AG20443 (cell line): ENCODE measurements at places on chromosomes 12 and 14.

DNA sequence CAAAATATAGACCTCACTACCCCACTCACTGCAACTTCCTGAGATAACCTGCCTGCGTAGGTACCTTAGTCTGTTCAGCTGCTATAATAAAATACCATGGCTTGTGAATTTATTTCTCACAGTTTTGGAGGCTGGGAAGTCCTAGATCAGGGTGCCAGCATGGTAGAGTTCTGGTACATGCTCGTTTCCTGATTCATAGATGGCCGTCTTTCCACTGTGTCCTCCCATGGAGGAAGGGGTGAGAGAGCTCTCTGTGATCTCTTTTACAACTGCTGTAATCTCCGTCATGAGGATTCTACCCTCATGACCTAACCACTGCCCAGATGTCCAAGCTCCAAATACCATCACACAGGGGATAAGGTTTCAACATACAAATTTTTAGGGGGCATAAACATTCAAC lies 49.7 kb downstream of the KCNA1 start:
- DNase-seq = no peak

GRCh38 chr12:51926064-51926632 lies 18.8 kb downstream of the ACVRL1 start:
- no peak for DNase-seq

- DNase-seq = peak; percentile 17
Measured at GRCh38 chr12:34625116-34625515, 602.8 kb downstream of the ALG10 start.

DNA sequence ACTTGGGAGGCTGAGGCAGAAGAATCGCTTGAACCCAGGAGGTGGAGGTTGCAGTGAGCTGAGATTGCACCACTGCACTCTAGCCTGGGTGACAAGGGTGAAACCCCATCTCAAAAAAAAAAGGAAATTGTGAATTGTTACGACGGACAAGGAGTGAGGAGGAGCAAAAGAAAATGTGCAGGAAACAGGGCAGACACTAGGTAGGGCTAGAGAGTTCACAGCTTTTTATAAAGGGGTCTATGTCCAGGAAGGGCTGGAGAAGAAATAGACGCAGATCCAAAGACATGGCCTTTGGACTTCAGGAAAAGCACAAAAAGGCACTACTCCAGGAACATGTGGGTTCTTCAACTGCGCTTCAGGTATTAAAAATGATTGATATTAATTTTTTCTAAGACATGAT lies 34.4 kb downstream of the ATG14 start:
- no peak for DNase-seq

- no peak for DNase-seq
Measured at GRCh38 chr14:100470523-100470897, 116.7 kb downstream of the BEGAIN start.

DNA sequence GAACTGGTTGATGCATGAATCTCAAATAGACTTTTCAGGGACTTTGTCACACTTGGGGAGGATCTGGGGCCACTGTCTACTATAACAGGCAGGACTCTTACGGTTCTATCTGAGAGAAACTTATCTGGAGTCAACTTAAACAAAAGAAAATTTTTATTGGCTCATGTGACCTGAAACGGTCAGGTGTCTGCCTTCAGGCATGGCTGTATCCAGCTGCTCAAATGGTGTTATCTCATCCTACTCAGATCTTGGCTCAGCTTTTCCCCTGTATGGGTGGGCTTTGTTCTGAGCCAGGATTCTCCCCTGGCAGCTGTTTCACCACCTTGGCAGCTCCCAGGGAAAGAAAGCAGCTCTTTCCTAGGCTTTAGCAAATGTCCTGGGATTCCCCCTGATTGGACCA lies 183.2 kb upstream of the MYL2 start:
- no peak for DNase-seq

GRCh38 chr14:93676416-93676958 lies 111.8 kb downstream of the PRIMA1 start:
- no peak for DNase-seq

DNA sequence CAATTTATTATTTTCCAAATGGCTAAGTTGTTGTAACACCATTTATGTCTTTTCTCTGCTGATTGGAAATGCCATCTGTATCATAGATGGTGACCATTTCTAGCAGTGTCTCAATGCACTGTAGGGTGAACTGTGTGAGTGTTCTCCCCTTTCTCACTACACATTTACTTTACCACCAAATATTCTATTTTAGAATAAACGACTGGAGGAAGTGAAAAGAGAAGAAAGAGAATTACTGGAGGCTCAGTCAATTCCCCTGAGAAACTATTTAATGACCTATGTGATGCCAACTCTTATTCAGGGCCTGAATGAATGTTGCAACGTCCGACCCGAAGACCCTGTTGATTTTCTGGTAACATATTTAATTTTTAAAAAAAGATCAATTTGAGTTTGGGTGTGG lies 15.5 kb upstream of the PAPOLA start:
- DNase-seq = no peak

GRCh38 chr12:28885928-28886327 lies 263.1 kb upstream of the FAR2 start:
- DNase-seq = no peak

DNA sequence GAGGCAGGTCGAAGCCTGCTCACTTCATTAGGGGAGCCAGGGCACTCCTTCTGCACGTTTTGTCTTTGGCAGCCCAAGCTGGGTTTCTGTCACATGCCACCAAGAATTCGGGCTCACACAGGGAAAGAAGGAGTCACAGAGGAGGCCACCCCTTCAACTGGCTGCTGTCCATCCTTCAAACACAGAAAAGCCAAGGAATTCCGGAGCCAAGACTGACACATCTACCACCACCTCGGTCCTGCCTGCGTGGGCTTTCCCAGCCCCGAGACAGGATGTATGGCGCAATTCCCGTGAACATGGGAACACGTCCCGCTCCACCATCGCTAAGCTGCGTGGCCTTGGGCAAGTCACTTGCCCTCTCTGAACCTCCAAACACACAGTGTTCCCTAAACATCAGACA lies 70.4 kb downstream of the NCOR2 start:
- peak; percentile 79 for DNase-seq

- no peak for DNase-seq
Measured at GRCh38 chr12:45246236-45246635, 30.3 kb downstream of the ANO6 start.

GRCh38 chr12:674272-674781 lies 11.1 kb upstream of the NINJ2 start:
- DNase-seq = no peak

GRCh38 chr12:123150275-123150743 lies 581 bp downstream of the PITPNM2 start:
- no peak for DNase-seq

DNA sequence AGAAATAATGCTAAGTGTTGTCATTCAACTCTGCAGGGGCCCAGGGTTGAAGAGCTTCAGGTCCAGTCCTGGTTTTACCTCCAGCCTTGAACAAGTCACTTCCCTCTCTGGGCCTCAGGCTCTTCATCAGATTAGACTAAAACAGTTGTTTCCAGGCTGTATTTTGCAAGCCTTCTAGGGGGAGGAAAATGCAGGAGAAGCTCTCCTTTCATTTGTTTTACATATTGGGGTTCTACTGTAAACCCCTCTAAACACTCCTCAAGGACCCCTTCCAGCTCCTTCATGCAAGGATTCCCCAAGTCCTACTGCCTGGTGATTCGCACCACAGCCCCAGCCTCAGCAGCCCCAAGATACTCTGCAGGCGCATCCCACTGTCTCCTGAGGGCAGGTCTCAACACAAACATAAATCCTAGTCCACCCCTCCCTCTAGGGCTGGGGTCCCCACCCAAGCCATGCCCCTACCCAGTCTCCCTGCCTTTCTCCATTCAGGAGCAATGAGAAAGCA lies 2.7 kb downstream of the SDR9C7 start:
- no peak for DNase-seq

DNA sequence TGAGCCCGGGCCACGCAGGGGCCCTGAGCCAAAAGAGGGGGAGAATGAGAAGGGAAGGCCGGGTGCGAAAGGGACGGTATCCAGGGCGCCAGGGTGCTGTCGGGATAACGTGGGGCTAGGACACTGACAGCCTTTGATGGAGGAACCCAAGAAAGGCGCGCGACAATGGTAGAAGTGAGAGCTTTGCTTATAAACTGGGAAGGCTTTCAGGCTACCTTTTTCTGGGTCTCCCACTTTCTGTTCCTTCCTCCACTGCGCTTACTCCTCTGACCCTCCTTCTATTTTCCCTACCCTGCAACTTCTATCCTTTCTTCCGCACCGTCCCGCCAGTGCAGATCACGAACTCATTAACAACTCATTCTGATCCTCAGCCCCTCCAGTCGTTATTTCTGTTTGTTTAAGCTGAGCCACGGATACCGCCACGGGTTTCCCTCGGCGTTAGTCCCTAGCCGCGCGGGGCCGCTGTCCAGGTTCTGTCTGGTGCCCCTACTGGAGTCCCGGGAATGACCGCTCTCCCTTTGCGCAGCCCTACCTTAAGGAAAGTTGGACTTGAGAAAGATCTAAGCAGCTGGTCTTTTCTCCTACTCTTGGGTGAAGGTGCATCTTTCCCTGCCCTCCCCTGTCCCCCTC lies 3.0 kb downstream of the SSTR1 start:
- DNase-seq = peak; percentile 79

- DNase-seq = no peak
Measured at GRCh38 chr12:131511391-131511802, 199.5 kb upstream of the SFSWAP start.

DNA sequence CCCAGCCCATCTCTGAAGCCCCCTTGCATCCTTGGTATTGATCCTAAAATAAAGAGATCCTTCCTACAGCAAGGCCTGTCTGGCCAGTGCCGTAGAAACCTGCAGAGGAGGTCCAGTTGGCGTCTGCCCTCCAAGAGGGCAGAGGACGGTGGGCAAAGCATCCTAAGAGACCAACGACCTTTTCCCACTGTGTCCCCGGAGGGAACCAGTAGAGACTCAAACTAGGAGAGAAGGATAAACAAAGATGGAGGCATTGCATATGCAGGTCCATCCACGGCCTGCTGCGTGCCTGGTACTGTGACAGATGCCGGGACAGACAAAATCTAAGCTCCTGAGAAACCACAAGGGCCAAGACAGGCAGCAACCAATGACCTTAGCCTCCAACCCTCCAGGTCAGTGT lies 3.8 kb downstream of the NCKAP5L start:
- no peak for DNase-seq

- no peak for DNase-seq
Measured at GRCh38 chr12:102549691-102550090, 69.3 kb upstream of the IGF1 start.

DNA sequence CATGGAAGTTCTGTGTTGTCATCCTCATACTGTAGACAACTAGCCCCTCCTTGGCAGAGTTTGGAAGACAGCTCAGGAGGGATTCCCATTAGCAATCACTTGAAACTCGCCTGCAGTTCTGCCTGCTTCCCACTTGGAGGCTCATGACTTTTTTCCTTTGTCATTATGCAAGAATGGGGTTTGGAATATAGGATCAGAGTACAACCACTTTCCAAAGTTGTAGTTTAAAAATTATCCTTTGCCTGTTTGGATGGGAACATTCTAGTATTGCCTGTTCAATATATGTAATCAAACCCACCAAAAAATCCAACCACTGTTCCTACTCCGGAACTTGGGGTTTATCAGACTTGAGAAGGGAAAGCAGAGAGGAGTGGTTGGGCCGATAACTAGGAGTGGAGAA lies 2.1 kb upstream of the GPD1 start:
- DNase-seq = peak; percentile 68
